ENCODE measurements at places on chromosomes 4 and X.

GRCh38 chrX:69305333-69306062 lies 140.2 kb upstream of the PJA1 start:
- DNase-seq: no peak

DNA sequence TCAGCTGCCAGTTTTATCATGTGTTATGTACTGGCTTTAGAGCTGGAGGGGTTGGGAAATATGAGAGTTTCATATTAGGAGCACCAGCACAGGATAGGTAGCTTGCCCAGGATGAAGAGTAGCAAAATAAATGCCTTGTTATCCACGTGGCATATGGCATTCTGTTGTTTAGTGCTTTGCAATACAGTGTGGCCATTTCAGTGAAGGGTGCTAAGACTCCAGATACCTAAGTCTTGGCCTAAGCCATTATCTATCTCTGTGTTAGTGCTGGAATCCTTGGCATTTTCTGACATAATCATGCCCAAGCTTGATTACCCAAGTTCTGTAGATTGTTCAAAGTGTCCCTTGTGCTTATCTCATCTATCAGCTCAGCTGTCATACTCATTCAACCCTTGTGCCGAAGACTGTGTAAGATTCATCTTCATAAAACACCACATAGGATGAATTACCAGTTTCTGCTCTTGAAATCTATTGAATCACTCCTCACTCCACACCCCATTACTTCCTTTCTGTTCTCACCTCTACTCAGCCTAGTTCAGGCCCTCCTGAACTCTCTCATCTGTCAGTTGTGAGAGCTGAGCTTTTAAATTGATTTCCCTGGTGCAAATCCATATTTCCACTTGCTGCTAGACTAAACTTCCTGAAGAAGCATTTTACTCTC lies 73.5 kb downstream of the CLCN5 start:
- no peak for DNase-seq

GRCh38 chr4:13541176-13541604 lies 3.1 kb downstream of the NKX3-2 start:
- DNase-seq: no peak

DNA sequence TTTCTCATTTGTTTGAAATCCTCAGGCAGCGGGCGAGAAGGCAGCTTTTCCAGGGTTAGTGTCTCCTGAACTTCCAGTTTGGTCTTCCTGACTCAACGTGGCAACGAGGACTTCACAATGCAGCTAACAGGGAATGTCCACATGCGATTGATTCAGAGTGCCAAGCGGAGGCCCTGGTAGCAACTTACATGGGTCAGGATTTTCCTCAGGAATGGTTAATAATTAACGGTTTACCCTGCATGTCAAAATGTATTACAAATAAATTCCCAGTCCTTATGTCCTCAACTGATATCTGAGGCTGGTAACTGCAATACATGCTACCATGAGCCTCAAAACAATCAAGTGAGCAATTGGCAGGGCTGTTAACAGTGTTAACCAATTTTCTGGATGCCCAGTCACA lies 67.2 kb downstream of the MAP3K15 start:
- no peak for DNase-seq

DNA sequence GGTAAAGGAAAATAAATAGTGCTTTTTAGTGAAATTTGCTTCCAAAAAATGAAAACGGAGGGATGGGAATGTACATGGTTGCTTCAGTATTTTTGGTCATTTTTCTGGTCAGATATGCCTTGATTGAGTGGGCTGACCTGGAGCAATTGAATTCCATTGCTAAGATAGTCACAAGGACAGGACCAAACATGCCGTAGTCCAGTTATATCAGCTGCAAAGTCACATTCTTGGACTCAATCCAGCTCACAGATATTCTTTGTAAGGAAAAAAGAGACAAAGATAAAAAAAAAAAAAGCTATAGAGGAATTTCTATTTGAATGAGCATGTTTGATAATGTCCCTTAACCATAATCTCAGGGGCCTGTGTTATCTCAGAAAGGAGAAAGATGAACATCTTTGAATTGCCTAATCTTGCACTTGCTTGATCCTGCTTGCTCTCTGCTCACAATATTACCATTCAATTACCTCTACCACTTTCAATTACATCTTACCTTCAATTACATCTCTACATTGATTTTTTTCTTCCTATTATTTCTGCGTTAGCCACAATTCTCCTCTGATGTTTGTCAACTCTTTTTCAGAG lies 75.4 kb upstream of the PACRGL start:
- no peak for DNase-seq

DNA sequence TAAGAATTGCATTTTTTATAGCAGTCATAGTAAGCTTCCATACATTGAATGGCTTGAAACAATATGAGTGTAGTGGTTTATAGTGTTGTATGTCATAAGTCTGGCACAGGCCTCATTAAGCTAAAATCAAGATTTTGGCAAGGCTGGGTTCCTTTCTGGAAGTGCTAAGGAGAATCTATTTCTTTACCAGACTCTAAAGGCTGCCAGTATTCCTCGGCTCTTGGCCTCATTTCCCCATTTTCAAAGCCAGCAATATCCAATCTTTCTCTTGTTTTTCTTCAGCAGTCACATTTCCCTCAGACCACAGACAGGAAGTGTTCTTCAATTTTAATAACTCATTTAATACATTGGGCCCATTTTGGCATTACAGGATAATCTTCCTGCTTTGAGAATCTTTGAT lies 1155.5 kb upstream of the PABPC4L start:
- DNase-seq: no peak

GRCh38 chr4:87497159-87497558 lies 32.0 kb downstream of the SPARCL1 start:
- DNase-seq: no peak

GRCh38 chr4:134668237-134668636 lies 466.6 kb upstream of the PABPC4L start:
- DNase-seq: no peak

DNA sequence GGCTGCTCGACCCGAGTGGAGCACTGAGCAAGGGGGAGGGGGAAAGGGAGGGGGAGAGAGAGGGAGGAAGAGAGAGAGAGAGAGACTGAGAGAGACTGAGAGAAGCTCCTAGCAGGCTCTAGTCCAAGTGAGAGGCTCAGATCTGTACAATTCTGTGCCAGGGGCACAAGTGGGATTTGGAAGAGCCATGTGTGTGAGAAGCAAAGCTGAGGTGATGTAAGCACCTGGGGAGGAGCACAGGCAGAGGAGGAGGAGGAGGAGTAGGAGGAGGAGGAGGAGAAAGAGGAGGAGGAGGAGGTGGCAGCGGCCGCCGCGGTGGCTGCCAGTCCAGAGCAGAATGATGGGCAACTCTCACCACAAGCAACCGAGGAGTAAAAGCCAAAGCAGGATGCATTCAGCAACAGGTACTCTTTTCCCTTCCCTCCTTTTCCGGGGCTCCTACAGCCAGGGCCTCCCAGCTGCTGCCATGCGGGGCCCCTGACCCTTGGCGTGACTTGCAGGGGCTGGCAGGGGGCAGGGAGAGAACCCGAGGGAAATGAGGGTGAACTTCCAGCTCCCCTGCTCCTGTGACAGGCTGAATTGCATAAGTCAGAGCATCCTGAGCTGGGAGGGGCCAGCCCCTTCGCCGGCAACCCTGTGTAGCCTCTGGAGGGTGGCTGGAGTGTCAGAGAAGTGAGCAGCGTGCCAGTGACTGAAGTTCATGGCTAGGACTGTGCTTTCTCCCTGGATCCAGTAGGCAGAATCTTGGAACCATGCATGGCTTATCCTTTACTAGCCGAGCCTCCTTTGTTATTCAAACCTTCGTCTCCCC lies 62.2 kb downstream of the RTL5 start:
- DNase-seq: no peak

GRCh38 chrX:72297953-72298730 lies 7.6 kb downstream of the CITED1 start:
- DNase-seq: no peak

DNA sequence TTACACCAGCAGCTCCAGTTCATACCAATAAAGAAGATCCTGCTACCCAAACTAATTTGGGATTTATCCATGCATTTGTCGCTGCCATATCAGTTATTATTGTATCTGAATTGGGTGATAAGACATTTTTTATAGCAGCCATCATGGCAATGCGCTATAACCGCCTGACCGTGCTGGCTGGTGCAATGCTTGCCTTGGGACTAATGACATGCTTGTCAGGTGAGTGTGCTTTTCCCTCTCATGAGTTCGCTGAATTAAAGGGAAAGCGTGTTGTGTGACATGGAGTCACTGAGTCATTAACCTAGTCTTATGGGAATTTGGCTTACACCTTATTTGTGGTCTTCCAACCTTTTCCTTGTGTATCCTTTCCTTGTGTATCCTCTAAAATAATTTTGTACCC lies 15.9 kb downstream of the TMEM165 start:
- DNase-seq: no peak

DNA sequence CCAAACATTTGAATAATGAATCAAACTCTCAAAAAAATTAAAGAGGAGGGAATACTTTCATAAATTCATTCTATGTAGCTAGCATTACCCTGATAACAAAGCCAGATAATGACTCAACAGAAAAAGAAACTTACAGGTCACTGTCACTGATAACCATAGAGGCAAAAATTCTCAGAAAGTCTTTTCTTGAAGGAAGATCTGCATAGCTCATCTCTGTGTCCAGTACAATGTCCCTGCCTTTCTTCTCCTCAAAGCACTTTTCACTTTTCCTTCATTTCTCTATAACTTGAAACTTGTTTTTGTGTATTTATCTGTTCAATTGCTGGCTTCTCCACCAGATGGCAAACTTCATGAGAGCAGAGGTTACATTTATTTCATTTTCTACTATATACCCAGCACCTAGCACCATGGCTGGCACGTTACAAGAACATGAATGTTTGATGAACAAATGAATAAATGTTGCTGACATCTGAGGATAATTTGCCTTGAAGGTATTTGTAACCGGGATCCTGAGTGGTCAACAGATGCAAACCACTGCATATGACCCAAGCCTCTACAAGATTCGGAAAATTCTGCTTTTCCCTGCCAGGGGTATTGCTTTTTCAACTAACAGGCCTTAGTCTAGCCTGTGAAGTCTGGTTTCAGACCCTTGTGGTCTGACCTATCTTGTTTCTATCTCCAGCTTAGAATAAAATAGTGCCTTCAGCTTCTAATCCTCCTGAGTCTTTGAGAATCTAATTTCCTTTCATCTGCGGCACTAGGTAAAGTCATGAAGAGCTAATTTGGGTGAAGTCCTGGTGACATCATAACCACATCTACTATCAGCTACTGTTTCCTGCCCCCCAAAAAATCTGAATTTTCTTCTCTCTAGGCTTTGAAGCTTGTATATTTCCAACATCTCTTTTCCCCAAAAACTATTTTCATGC lies 52.5 kb upstream of the ANTXR2 start:
- DNase-seq: peak; percentile 28

DNA sequence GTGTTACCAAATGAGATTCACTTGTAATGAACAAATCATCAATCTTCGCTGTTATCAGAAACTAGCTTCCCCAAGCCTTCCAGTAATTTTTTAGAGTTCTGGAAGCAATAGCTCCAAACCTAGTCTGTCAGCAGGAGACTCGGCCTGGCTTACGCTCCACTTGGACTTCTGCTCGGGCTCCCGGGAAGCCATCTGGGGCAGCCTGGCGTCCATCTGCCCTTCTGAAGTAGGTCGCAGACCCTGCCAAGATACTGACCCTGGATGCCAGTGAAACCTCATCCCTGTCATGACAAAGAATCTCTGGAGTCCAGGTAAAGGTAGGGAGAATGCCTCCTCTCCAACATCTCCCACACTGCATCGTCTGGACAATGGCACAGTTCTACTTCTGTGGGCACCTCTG lies 493.8 kb upstream of the ZFP42 start:
- DNase-seq: no peak

- DNase-seq: no peak
These were observed 355.9 kb downstream of the GPM6A start for GRCh38 chr4:175456131-175456530.

DNA sequence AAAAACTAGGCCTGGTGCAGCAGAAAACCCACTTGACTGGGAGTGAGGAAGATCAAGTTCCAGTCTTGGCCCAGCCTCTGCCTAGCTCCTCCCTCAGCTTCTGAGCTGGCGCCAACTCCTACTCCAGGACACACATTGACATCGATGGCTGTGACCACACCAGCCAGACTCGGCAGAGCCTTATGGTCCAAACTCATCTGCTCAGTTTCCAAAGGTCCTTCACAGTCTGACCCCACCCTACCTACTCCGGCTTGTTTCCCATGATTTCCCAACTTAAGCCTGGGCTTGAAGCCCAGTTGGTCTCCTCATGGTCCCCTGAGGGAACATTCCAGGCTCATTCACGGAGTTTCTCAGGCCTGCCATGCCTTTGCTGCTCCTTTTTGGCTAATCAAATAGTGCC lies 10.1 kb downstream of the ELF4 start:
- DNase-seq: no peak

DNA sequence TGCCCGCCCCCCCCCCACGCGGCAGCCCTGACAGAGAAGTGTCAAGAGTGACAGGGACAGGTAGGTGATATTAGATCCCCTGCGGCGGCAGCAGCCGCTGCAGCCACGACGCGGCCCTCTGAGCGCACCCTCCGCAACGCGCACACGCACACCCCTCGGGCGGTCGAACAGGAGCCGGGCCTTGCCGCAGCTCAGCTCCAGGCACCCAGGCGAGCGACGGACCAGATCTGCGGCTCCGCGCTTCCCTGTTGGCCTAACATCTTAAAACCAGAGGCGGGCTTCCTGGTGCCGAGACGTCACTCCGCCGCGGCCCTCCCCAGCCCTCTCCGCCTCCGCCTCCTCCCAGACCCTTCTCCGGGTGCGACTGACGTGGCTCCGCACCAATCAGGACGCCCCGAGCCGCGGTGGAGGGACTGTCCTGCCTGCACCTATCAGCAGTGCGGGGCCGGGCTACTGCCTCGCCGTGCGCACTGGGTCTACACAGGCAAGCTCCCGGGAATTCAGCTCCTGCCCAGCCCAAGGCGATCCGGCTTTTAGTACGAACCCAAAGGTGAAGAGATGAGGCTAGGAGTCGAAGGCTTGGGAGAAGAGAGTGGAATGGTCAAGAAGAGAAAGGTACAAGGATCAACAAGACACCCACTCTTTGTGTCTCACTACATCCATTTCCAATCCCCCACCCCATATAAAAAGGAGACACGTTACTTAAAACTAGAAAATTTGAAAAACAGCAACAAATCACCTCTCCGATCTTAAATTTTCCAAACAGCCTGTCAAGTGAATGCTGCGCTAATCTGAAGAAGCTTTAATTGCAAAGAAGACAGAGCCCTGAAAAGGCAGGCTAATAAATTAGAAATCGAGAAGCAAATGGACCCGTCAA lies at the start of gene PITX2:
PITX2 (minus strand) TSS at position 237 of the 877 bp plus-strand sequence. CDS start 617 bp downstream, outside the sequence.
- DNase-seq: no peak

DNA sequence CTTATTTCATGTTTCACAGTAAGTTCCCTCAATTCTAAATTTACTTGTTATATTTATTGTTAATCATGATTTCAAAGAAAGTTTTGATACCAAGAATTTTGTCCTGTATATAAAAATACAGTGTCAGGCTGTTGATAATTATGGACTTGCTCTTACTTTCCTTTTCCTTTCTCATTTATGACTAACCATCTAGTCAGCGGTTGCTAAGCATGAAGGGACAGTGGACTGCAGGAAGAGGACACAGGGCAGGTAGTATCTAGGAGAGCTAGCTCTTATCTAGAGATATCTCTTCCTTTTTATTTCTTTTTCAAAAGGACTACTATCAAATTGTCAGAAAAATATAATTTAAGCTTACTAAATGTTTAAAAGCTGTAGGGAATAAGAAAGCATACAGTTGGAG lies 1.6 kb downstream of the OPRPN start:
- DNase-seq: no peak
